ENCODE measurements at places on chromosomes 4 and X.

GRCh38 chrX:7147413-7147977 is at the start of gene STS:
STS (plus strand) TSS chrX:7147712; CDS start chrX:7253200, 105,488 bp downstream.
- no peak for DNase-seq

GRCh38 chrX:135520022-135520552 is 373 bp upstream of the INTS6L start:
- peak; percentile 49 for DNase-seq

DNA sequence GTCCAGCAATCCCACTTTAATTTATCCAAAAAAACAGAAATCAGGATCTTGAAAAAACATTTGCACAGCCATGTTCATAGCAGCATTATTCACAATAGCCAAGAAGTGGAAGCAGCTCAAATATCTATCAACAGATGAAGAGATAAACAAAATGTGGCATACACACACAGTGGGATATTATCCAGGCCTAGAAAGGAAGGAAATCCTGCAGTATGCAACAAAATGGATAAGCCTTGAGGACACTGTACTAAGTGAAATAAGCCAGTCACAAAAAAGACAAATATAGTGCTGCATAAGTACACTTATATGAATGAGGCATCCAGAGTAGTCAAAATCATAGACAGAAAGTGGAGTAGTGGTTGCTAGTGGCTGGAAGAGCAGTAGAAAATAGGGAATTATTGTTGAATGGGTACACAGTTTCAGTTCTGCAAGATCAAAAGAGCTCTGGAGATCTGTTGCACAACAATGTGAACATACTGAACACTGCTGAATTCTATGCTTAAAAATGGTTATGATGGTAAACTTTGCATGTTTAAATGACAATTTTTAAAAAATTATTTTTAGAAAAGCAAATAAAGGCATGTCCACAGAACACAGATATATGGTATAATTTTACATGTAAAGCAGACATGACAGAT is 25.6 kb downstream of the CHM start:
- DNase-seq: no peak

GRCh38 chr4:140937866-140938265 is 181.7 kb upstream of the TBC1D9 start:
- peak; percentile 59 for DNase-seq

GRCh38 chr4:88737307-88737941 is 39.8 kb upstream of the NAP1L5 start:
- no peak for DNase-seq

- no peak for DNase-seq
Measured at GRCh38 chr4:83150653-83151330, 36.3 kb upstream of the PLAC8 start.

DNA sequence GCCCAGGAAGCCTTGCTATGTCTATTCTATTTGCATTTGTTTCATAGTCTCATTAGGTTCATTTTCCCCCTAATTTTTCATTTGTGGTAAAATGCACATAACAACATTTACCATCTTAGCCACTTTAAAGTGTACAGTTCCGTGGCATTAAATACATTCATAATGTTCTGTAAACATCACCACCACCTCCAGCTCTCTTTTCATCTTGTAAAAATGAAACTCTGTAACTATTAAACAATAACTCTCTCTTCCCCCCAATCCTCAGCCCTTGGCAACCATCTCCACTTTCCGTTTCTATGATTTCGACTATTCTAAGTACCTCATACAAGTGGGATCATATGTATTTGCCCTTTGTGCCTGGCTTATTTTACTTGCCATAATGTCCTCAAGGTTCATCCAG is 19.9 kb downstream of the ARHGEF38 start:
- DNase-seq: no peak

DNA sequence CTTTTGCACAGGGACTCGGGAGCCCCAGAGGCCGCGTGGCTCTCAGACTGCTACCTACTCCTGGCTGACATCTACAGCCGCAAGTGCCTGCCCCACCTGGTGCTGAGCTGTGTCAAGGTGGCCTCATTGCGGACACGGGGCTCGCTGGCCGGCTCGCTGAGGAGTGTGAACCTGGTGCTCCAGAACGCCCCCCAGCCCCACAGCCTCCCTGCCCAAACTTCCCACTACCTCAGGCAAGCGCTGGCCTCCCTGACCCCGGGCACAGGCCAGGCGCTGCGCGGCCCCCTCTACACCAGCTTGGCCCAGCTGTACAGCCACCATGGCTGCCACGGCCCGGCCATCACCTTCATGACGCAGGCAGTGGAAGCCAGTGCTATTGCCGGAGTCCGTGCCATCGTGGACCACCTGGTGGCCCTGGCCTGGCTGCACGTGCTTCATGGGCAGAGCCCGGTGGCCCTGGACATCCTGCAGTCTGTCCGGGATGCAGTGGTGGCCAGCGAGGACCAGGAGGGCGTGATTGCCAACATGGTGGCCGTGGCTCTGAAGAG is 28.8 kb downstream of the SH3TC1 start:
- no peak for DNase-seq

DNA sequence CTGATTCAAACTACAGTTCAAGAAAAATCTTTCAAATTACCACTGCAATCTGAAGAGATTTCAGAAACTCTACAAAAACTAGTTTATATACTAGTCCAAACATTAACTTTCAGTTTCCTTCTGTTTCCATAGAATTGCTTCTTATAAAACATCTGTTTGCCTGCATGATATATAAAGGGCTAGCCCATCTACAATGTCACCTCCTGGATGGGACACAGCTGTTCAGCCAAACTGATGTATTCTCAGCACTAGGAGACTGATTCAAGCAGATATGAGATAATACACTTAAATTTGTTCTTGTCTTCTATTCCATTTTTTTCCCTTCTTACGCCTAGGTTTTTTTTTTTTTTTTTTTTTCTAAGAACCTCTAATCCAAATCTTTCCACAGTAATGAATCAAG is 1569.7 kb upstream of the IGFBP7 start:
- no peak for DNase-seq

DNA sequence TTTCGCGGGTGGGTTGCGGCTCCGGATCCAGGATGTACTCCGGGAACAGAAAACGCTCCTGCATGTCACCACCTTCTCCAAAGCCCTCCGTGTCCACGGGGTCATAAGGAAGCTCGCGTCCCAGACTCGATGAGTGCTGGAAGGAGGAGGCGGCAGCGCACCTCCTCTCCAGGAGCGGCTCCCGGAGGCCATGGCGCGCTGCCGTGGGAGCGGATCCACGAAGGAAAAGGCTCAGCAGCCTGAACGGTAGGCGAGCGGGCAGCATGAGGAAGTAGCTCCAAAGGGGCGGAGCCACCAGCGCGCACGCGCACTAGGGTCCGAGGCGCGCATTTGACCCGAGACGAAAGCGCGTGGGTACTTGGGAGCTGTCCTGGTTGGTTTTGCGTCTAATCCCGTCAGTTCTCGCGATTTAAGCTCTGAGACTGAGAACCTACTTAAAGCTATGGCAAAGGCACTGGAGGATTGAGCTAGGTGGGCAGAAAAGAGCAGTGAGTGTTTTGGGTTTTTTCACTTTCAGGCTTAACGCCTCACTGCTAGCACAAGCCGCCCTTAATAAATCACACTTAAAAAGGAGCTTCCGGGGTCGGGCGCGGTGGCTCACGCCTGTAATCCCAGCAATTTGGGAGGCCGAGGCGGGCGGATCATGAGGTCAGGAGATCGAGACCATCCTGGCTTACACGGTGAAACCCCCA is at the start of gene NOA1:
Gene NOA1 (minus strand): TSS at position 286 of the 692 bp plus-strand sequence. CDS start 21 bp downstream, at position 265.
- peak; percentile 98 for DNase-seq

- DNase-seq: no peak
Measured at GRCh38 chrX:42073448-42073847, 150.1 kb upstream of the CASK start.

GRCh38 chrX:71144651-71145050 is at the start of gene NLGN3:
NLGN3 (plus strand) TSS chrX:71144841; CDS start chrX:71147750, 2,909 bp downstream.
- DNase-seq: no peak

GRCh38 chr4:119103263-119103662 is 32.4 kb upstream of the MYOZ2 start:
- DNase-seq: peak; percentile 95

GRCh38 chrX:52415304-52415703 is 46.5 kb downstream of the XAGE2 start:
- no peak for DNase-seq

GRCh38 chr4:1771555-1772305 is 21.4 kb upstream of the FGFR3 start:
- DNase-seq: no peak

- DNase-seq: no peak
Measured at GRCh38 chr4:114677346-114677979, 78.9 kb downstream of the UGT8 start.

DNA sequence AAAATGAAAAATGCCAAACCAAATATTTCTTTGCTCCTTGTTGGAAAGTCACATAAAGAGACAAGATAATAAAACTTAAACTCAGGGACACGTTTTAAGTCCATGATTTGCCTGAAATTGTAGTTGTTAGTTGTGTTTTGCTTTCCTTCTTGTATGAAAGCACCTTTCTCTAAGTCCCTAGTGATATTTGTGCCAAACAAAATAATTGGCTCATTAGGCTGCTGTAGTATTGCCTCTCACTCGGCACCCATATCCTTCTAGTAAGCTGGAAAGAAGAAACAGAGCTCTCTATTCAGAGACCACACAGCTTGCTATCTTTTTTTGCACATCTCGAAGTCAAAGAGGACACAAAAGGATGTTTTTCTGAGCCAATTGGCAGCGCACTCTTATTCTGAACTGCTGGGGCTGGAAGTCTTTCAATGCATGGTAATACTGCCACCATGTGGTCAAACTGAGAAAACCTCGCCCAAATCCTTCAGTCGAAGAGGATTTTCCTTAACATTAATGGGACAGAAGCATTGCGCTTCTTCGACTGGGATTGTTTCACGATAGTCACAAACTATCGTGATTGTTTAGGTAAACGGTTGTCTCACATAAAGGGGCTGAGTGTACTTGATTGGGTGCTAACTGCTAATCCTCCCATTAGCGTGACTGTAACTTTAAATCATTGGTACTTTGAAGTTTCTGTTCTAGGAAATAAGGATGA is 571.9 kb upstream of the LCORL start:
- DNase-seq: peak; percentile 35

GRCh38 chrX:153471663-153472280 is 1.4 kb upstream of the HAUS7 start:
- peak; percentile 37 for DNase-seq

DNA sequence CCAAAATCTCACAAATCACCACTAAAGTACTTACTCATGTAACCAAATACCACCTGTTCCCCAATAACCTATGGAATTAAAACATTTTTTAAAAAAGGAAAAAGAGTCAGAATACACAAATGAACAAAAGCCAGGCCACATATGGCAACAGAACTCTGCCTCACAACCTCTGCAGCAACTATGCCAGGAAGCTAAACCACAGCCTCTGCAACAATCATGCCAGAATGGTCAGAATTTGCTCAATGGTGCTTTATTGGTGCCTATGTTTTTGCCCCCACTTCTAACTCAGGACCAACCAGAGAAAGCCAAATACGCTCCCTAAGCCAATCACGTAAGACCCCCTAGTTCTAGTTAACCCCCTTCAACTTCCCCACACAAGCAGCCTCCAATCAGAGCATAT is 69.6 kb downstream of the HOPX start:
- no peak for DNase-seq

DNA sequence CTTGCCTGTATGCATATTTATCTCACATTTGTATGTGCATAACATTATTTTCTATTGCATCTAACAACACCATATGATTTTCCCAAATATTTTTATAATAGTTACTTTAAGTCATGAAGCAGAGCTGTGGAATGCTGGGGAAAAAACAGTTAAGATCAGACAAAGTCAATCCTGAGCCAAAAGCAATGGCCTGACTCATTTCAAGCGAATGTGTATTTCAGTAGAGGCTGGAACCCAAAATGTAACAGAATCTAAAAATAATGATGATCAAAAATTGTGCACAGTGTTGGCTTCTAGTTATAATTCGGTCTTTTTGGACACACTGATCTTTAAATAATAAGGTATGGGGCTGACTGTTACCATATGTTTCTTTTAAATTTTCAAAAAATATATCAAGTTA is 516.2 kb upstream of the ADGRL3 start:
- peak; percentile 72 for DNase-seq

- no peak for DNase-seq
Measured at GRCh38 chr4:8841678-8842268, 29.9 kb downstream of the HMX1 start.

- no peak for DNase-seq
Measured at GRCh38 chr4:128315756-128316520, 28.3 kb upstream of the PGRMC2 start.

DNA sequence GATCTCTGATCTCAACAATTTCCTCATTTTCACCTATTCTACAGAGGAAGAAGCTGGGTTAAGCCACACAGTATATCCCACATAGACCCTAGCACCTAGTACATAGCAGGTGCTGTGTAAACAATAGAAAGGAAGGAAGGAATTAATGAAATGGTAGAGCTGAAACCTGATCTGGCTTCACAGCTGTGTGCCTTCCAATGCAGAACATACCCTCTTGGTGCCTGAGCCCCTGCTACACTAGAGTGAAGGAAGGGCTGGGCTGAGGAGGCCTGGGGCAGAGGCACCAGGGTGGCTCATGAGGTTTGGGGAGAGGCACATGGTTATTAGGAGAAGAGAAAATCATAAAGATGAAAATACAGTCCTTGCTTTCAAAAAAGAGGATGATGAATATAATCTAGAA is 21.3 kb downstream of the LRRC66 start:
- DNase-seq: no peak

GRCh38 chrX:150258463-150259430 is 104.4 kb upstream of the MAMLD1 start:
- no peak for DNase-seq

DNA sequence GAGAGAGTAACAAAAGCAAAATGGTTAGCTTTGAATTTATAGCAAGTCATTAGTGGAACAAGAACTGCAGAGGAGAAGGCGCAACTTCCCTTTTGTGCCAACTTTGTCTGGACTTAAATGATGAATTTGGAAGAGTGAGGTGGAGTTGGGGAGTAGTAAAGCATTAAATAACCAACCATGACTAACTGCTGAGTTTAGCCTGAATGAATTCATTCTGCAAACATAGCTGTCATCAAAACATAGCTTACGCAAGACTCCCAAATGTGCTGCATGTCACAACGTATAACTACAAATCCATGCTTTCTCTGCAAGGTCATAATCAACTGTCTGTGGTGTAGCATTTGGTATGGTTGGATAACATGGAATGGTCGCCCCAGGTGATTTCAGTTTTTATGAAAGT is 75.9 kb upstream of the RPL34 start:
- peak; percentile 23 for DNase-seq

DNA sequence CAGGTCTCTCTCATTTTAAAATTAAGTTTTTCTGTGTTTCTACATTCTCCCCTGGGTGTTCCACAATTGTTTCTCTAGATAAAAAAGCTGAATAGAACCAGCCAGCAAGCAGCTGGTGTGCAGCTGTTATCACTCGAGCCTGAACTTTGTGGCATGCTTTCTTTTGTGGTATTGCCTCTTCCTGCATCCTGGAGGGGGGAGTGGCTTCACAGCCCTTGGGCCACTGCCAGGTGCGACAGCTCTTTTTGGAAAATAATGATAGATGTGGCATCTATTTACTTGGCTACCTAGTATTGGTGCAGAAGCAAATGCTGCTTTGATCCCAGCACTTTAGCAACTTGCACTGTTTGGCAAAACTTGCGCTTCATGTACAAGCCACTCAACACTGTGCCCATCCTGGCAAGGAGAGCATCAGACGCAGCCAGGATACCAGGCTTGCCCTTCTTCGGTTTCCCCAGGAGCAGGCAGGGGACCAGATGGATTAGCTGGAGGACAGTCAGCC is 69.4 kb downstream of the HMGB2 start:
- DNase-seq: no peak

GRCh38 chrX:96722781-96723180 is 38.1 kb downstream of the DIAPH2 start:
- no peak for DNase-seq

GRCh38 chr4:188551156-188551555 is 411.9 kb downstream of the TRIML1 start:
- peak; percentile 28 for DNase-seq

- no peak for DNase-seq
Measured at GRCh38 chr4:138688408-138689085, 327.0 kb upstream of the NOCT start.
